Activated CD4-positive, alpha-beta memory T cell treated with anti-CD3 and anti-CD28 coated beads for 36 hours (primary cell): ENCODE measurements at places on chromosomes 16 and 17. TPM values are rescaled to one million over a fixed set of nuclear protein-coding genes. Genes with fewer than 3 reads are reported as not detected.
A peak's percentile ranks its signal among the peaks of the same experiment; 100 is the strongest.

- H3K4me3 ChIP-seq, result no peak overlapping the region
- no peak for DNase-seq
- no peaks in the 10 kb centered on the region for H3K36me3 ChIP-seq
- H3K4me1 ChIP-seq, result no peaks in the 10 kb centered on the region
- H3K27me3 ChIP-seq, result peaks cover 3% of the 10 kb centered on the region
- no peak overlapping the region for H3K27ac ChIP-seq
Observed at GRCh38 chr16:87033021-87033471, 284.1 kb downstream of the C16orf95 start.

DNA sequence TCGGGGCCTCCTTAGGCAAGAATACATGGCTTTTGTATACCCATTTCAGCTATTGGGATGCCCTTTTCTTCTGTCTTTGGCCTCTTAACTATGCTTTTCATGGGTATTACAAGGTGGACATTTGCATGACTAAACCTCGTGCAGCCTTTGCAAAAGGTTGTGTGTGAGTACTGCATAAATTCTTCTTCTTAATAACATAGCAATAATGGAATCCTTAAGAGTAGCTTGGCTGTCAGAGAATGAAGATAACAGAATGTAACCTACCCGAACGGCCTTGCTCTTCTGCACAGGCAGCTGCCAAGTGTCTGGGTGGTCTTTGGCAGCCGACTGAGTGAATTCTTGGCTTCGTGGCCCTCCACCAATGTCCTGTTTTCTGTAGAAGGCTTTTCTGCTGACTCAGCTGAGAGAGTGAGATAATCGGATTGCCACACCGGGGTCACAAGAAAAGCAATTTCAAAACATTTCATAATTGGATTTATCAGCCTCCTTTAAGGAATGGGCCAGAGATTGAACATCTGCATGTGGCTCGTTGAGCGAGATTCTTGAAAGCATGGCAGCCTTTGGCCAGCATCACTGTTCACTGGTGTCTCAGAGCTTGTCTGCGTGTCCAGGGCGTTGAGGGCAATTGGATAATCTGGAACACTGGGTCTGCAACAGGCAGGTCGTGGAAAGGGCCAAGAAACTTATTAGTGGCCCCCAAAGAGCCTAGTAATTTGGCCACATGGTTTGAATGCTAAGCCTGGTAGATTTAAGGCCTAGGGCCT, 13.4 kb downstream of the IRF8 start:
- H3K27me3 ChIP-seq, result no peaks in the 10 kb centered on the region
- H3K27ac ChIP-seq, result no peak overlapping the region
- H3K36me3 ChIP-seq, result peaks cover 47% of the 10 kb centered on the region
- H3K4me1 ChIP-seq, result peaks cover 1% of the 10 kb centered on the region

- H3K27ac ChIP-seq, result peak overlapping the region; percentile 54
- peaks cover 8% of the 10 kb centered on the region for H3K27me3 ChIP-seq
- H3K36me3 ChIP-seq, result peaks cover 28% of the 10 kb centered on the region
- H3K4me3 ChIP-seq, result peak overlapping the region; percentile 89
Observed at GRCh38 chr16:58197314-58198012, 443 bp downstream of the CSNK2A2 start.

The TAX1BP3 gene
- total RNA-seq, result 24.5 TPM

DNA sequence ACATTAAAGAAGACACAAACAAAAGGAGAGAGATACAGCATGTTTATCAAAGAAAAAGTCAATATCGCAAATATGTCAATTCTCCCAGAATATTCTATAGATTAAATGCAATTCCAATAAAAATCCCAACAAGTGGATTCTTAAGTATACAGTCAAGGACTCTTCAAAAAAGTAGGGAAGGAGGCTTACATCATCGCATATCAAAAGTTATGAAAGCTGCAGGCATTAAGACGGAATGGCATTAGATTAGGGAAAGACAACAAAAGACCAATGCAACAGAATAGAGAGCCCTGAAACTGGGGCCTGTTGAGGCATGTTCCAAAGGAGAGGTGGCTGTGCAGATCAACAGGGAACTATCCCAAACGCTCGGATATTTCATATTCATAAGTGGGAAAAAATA, 76.0 kb downstream of the MARCHF10 start:
- H3K4me3 ChIP-seq, result no peak overlapping the region
- DNase-seq, result no peak
- peaks cover 54% of the 10 kb centered on the region for H3K27me3 ChIP-seq
- H3K27ac ChIP-seq, result no peak overlapping the region

DNA sequence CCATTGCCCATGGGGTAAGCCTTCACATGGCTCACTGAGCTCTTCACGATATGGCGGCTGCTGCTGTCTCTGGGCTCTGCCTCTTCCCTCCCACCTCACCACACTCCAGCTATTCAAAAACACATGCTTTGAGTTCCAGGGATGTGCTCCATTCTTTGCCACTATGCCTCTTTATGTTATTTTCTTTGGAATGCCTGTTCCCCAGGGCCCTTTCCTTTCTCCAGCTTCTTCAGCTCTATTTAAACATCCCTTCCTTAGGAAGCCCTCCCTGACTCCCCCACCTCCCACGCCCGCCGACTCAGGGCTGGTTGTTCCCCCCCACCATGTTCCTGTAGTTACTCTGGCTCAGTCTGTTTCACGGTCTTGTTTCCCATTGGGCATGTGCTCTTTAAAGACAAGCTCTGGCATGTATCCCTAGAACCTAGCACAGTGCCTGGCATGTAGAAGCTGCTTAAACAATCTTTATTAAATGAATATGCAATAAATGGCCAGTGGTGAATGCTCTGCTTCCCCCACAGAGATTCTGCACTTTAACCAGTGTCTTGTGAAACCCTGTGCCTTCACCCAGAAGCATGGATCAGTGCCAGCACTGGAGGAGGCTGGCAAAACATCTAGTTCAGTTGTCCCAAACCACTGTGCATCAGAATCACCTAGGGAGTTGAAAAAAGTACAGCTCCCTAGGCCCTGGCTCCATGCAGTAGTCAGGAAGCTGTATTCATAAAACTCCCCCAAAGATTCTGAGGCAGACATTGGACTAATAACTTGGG, 6.9 kb downstream of the MYCBPAP start:
- H3K36me3 ChIP-seq, result no peaks in the 10 kb centered on the region
- no peak overlapping the region for H3K27ac ChIP-seq
- H3K27me3 ChIP-seq, result no peaks in the 10 kb centered on the region
- no peak overlapping the region for H3K4me3 ChIP-seq
- H3K4me1 ChIP-seq, result peaks cover 30% of the 10 kb centered on the region

DNA sequence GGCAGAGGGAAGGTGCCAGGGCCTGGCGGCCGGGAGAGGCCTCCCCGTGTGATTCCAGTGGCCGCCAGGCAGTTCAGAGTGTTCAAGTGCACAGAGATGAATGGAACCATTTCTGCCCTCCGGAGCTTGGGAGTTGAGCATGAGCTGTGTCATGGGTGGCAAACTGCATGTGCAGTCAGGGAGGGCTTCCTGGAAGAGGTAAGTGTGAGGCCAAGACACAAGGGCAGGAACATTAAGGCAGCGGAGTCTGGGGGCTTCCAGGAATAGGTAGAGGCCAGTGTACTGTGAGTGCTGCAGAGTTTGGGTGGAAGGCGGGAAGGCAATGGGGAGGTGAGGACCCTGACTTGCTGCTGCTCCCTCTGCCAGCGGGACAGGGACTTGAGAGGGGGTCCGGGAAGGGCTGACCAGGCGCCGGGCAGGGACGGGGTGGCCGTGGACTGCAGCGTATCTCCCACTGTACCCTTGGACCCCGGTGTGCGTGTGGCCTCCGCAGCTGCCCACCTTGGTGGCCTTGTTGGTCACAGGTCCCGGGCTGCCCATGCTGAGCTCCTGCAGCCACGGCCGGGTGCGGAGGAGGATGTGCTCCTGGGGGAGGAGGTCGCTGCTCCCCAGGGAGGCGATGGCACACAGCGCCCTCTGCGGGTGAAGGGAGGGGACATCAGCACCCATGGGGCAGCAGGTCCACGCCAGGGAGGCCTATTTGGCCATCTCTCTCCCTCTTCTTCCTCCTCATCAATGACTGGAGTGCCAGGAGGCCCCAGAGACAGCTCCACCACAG, 7.5 kb upstream of the CEP131 start:
- DNase-seq, result no peak
- H3K4me1 ChIP-seq, result peaks cover 6% of the 10 kb centered on the region
